ENCODE measurements at places on chromosomes 5 and 9.

DNA sequence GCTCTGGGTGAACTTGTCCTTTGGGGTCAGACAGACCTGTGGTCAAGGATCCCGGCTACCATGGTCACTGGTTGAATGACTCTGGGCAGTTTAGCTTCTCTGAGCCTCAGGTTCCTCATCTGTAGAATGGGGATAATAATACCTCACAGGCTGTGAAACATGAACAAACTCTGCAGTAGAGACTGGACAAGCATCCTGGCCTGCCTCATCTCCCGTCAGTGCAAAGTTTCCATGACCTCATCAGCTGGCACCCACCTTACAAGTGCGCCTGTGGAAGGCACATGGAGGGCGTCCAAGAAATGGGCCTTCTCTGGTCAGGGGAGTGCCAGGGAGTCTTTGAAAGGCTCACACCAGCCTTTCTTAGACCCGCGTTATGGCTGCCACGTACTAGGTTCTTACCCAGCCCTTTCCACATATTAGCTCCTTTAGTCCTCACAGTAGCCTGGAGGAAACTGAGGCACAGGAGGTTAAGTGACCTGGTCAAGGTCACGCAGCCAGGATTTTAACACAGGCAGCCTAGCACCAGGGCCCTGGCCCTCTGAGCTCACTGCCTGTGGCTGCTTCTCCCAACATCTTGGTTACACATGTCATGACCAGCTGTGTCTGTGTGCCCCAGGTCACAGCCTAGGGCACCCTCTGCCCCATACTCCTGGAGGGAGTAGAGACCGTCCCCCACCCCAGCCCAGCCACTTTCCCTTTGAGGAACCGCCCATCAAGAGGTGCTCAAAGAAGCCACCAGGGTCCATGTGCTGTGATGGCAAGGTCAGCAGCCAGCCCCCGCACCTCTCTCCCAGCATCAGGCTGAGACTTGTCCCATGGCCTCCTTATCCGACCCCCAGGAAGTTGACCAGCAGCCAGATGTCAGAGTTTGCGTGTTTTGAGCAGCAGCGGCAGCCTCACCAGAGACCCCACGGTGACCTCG, 39.4 kb upstream of the RPL26L1 start:
- DNase-seq, result no peak

- DNase-seq, result no peak
Measured at GRCh38 chr5:151459680-151460324, 12.4 kb downstream of the SLC36A1 start.

GRCh38 chr9:107896544-107896943, 407.0 kb upstream of the KLF4 start:
- no peak for DNase-seq

- DNase-seq, result no peak
Measured at GRCh38 chr5:1401536-1402138, 43.6 kb downstream of the SLC6A3 start.

DNA sequence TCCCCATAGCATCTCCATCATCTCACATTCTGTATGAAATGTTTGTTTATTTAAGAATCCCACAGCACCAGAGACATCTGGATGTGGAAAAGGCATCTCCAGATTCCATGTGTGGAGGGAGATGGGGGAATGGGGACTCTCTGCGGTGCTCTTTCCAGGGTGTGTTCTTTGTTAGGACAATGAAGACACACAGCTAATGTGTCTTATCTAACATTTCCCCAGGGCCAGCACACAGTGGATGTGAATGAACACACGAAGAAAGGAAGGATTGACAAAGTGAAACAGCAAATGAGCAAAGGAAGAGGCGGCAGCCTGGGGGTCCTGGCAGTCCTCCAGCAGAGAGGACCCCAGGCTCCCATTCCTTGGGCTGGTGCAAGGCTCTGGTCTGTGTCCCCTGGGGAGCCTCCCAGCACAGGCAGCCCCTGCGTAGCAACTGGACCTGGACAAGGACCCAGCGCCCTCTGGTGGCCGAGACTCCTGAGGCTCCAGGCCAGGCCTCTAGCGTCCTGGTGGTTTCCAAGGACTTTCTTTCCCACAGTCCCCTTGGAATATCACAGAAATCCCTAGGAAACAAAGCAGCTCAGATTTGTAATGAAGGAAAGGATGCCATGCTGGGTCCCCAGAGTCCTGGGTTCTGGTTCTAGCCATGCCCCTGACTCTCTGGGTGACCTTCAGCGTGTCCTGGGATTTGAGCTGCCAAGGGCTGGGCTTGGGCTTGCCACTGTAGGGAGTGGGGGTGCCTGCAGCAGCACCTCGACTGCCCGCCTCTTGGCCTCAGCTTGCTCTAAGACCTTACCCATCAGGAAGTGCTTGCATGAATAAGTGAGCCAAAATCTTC, 3.5 kb upstream of the PDLIM7 start:
- DNase-seq, result peak; percentile 93

DNA sequence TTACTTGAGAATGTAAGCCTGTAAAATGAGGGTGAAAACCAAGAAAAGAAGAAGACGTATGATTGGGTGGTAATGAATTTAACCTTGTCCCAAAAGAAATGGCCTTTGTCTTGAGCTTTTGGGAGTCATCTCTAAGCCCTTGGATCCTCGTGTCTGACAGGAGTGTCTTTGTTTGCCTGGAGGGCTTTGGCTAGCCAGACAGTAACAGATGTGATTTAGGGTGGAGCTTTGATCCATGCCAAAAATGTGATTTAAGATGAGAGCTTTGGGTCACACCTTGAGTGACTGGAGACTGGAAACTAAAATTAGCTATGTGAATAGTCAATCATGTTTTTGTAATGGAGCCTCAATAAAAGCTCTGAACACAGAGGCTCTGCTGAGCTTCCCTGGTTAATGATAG, 25.9 kb upstream of the ZFAND5 start:
- DNase-seq, result no peak

DNA sequence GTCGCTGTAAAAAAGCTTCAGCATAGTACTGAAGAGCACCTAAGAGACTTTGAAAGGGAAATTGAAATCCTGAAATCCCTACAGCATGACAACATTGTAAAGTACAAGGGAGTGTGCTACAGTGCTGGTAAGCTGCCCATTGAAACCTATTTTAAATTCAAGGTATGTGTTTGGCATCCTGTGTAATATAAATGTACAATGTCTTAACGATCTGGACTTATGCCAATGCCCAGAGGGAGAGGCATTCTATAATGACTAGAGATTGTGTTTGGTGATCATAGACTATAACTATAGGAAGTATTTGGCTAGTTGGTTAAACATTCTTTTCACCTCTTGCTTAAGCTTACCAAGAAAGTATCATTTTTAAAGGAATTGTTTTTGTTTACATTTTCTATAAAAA, 95.7 kb downstream of the INSL6 start:
- no peak for DNase-seq

- DNase-seq, result peak; percentile 71
Measured at GRCh38 chr9:137150617-137151457, 11.9 kb downstream of the GRIN1 start.

DNA sequence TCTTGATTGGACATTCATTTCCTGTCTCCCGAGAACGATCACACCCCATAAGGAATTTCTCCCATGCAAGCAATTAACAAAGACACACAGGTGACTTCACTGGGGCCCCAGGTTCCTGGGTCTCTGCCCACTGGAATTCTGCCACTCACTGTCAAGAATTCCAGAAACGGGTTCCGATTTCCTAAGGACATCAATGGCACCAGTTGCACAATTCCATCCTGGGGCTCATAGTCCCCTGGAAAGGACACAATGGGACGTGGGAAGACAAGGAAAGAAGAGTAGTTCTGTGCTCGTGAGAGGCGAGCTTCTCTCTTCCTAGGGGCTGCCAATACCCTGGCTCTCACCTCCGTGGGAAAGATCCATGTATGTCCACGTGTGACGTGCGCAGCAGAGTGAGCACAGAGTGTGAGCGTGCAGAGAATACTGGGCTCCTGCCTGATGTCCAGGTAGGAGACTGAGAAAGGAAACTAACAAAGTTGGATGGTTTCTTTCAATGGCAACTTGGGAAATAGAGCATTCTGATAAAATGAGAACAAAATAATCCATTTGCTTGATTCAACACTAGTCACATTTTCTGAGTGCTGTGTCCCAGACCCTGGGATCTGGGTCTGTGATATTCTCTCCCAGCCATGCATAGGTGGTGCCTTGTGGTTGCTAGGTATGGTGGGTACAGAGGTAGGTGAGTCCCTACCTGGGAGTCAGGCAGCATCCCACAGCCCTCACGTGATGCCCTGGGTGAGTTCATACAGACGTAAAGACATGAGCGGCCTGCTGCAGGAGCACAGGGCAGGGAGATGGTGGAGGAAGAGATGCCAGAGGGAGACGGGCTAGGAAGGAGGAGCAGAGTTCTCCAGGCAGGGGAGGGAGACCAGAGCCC, 159.8 kb downstream of the COL23A1 start:
- no peak for DNase-seq

- DNase-seq, result no peak
Measured at GRCh38 chr5:92144824-92145223, 761.7 kb upstream of the ARRDC3 start.

GRCh38 chr5:124025306-124025845, 513.4 kb downstream of the CSNK1G3 start:
- no peak for DNase-seq

GRCh38 chr9:106890608-106891007, 27.6 kb downstream of the ZNF462 start:
- DNase-seq, result no peak

DNA sequence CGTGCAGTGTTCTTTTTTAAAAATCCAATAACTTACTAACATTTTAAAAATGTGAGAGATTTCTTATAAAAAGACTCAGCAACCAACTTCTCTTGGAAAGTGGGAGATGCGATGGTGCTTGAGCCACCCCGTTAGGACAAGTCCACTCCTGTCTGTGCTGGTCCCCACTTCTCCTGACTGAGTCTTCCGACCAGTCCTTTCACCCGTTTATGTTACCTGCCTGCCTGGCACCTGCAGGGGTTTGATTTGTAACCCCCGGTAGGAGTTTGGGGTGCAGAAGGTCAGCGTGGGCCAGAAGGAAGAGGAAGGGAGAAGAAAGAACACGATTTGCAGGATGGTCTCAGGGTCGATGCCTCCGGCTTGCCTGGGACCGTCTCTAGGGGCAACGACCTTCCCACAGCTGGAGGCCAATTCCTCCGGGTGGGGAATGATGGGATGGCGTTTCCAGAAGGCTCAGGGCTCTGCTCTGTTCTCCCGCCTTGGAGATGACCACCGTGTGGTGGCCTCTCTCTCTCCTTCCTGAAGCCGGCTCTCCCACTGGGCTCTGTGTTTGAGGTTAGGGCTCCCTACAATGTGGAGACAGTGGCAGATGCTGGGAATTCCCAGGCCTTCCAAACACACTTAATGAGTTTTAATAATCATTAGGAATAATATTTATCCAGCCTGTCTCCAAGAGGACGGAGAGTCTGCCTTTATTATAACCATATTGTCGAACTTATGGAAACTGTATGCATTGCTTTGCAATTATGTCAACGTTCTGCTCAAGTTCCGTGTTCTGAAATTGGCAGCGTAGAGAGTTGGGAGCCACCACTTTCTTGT, 14.8 kb downstream of the COL27A1 start:
- no peak for DNase-seq

GRCh38 chr5:177364159-177364962, 6.6 kb downstream of the RGS14 start:
- peak; percentile 61 for DNase-seq

DNA sequence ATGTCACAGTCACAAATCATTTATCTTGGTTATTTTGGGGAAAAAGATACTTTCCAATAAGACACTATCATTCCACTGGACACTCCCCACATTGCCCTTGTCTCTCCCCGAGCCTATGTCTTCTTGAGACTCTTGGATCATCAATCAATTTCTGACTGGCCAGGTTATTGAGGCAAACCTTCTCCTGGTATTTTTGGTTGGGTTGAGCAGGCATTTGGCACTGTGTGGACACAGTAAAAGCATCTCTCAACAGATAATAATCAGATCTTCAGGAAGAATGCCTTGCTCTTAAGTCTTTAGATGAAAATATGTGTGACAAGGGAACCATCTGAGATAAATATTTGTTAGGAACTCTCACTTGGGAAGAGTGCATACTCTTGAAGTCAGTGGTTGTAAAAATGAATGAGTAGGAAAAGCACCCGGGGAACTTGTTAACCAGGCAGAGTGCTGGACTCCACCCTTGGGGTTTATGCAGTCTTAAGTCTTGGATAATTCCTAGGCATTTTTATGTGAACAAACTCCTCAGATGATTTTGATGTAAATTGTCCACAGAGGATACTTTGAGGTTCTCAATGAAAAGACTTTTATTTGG, 223.8 kb upstream of the CLINT1 start:
- DNase-seq, result no peak

- no peak for DNase-seq
Measured at GRCh38 chr9:116978155-116978554, 291.1 kb downstream of the TRIM32 start.

DNA sequence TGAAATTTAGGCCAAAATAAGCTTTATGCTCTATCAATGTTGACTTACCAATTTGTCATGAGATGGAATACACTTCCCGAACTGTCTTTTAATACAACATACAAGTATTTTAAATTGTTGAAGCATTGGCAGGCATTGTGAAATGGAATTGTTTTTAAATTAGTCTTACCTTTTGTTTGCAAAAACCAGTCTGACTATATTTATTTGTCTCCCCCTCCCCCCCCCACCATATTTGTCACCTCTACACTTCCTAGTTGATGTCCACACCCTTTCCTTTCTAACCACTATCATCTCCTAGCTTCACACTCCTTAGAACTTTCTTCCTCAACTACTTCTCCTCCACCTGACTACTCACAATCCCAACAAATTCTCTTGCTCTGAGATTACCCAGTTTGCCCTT, 40.9 kb downstream of the FAF2 start:
- no peak for DNase-seq

- DNase-seq, result no peak
Measured at GRCh38 chr5:82799361-82800077, 277.7 kb downstream of the TMEM167A start.

GRCh38 chr5:1013238-1013947, 4.8 kb downstream of the NKD2 start:
- DNase-seq, result no peak

GRCh38 chr5:180396926-180397325, 43.8 kb upstream of the GFPT2 start:
- DNase-seq, result no peak

GRCh38 chr5:156834916-156835315, 15.2 kb upstream of the PPP1R2B start:
- DNase-seq, result no peak

- no peak for DNase-seq
Measured at GRCh38 chr5:79378510-79379186, 135.3 kb downstream of the HOMER1 start.

- DNase-seq, result no peak
Measured at GRCh38 chr9:121107881-121108280, 33.1 kb downstream of the CNTRL start.

DNA sequence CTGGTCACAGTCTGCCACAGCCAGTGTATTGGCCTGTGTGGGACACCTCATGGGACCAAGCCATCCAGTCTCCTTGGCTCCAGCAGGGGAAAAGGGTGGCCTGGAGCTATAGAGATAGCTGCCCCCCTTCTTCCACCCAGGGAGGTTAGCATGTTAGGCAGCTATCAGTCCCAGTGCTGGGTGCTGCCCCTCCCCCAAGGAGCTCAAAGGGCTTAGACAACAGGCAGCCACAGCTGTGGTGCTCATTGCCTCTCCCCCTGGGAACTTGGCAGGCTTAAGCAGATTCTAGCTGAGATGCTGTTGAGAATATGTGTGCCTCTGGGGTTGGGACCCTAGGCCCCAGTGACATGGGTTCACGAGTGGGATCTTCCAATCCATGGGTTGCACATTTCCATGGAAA, 226.0 kb upstream of the PTGER4 start:
- no peak for DNase-seq

- peak; percentile 7 for DNase-seq
Measured at GRCh38 chr9:120438836-120439546, 141.0 kb downstream of the CDK5RAP2 start.

GRCh38 chr9:121798941-121799340, 147.5 kb downstream of the DAB2IP start:
- DNase-seq, result no peak
